ENCODE measurements at places on chromosomes 7 and 10. TPM values are rescaled to one million over a fixed set of nuclear protein-coding genes. Genes with fewer than 3 reads are reported as not detected.
A peak's percentile ranks its signal among the peaks of the same experiment; 100 is the strongest.

Gene SLC26A5
- total RNA-seq = not detected

Gene GSTO2
- 1.9 TPM for total RNA-seq

Gene DHTKD1
- 19.5 TPM for total RNA-seq

Gene ZDHHC4
- total RNA-seq = 33.2 TPM

GRCh38 chr10:86698207-86698940 is 30.1 kb downstream of the LDB3 start:
- H3K27me3 ChIP-seq = no peaks in the 10 kb centered on the region
- H3K27ac ChIP-seq = no peak overlapping the region
- H3K36me3 ChIP-seq = no peaks in the 10 kb centered on the region
- H3K4me3 ChIP-seq = no peak overlapping the region

DNA sequence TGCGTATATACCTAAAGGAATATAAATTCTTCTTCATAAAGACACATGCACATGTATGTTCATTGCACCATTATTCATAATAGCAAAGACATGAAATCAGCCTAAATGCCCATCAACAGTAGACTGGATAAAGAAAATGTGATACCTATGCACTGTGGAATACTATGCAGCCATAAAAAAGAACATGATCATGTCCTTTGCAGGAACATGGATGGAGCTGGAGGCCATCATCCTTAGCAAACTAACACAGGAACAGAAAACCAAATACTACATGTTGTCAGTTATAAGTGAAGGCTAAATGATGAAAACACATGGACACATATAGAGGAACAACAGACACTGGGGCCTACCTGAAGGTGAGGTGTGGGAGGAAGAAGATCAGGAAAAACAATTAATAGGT is 48.7 kb downstream of the GPR37 start:
- H3K27me3 ChIP-seq = no peaks in the 10 kb centered on the region
- H3K4me1 ChIP-seq = no peaks in the 10 kb centered on the region
- no peak overlapping the region for H3K4me3 ChIP-seq
- no peak for DNase-seq
- H3K36me3 ChIP-seq = no peaks in the 10 kb centered on the region
- no peak overlapping the region for H3K27ac ChIP-seq

DNA sequence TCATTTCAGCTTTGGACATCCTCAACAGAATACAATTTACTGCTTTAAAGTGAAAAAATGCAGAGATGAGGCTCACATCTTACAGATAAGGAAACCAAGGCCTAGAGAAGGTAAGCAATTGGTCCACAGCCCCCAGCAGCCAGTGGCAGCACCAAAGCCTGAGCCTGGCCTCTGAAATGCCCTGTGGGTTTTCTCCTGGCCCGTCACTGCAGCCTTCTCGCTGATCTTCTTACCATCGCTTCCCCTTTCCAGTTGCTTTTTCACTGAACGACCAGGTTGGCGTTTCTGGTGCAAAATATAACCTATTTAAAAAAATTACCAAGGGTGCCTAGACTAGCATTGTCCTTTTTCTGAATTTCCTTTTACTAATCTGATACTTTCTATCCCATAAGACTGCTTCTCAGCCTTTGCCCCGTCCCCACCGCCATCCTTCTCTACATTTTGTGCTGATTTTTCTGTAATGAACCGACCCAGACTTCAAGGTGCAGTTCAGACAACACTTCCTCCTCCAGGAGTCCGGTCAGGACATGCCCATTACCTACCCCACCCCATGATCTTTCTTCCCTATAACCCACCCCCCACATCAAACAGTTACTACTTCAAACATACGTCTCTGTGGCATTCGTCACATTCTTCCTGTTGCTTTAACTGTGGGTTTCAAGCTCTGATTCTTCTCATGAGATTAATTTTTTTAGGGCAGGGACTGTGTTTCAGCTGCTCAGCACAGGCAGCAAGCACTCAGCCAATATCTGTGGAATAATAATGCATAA is 289.4 kb downstream of the DNAJB6 start:
- no peak for DNase-seq
- H3K4me1 ChIP-seq = no peaks in the 10 kb centered on the region
- H3K4me3 ChIP-seq = no peak overlapping the region
- H3K36me3 ChIP-seq = no peaks in the 10 kb centered on the region
- H3K27ac ChIP-seq = no peak overlapping the region

DNA sequence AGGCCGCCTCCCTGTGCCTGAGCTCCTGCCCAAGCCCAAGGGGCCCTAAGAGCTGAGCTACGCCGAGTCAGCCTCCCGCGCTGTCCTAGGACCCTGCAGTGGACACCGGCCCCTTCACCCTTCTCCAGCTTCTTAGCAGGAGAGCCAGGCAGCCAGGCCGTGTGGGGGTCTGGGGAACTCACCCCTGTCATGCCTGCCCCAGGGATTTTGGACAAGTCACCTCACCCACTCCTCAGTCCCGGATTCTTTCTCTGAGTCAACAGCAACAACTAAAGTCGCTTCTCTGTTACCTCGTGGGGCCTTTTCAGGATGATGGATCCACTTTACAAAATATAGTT is 79.3 kb downstream of the MKI67 start:
- H3K36me3 ChIP-seq = no peaks in the 10 kb centered on the region
- peaks cover 11% of the 10 kb centered on the region for H3K4me1 ChIP-seq
- H3K4me3 ChIP-seq = no peak overlapping the region
- no peaks in the 10 kb centered on the region for H3K27me3 ChIP-seq

- H3K4me3 ChIP-seq = no peak overlapping the region
- no peaks in the 10 kb centered on the region for H3K36me3 ChIP-seq
- no peak overlapping the region for H3K27ac ChIP-seq
- H3K4me1 ChIP-seq = no peaks in the 10 kb centered on the region
- no peak for DNase-seq
Observed at GRCh38 chr7:54904986-54905385, 113.8 kb upstream of the EGFR start.

- H3K4me3 ChIP-seq = no peak overlapping the region
- H3K27me3 ChIP-seq = no peaks in the 10 kb centered on the region
- no peak overlapping the region for H3K27ac ChIP-seq
Observed at GRCh38 chr7:75631711-75632110, 107.0 kb downstream of the HIP1 start.

DNA sequence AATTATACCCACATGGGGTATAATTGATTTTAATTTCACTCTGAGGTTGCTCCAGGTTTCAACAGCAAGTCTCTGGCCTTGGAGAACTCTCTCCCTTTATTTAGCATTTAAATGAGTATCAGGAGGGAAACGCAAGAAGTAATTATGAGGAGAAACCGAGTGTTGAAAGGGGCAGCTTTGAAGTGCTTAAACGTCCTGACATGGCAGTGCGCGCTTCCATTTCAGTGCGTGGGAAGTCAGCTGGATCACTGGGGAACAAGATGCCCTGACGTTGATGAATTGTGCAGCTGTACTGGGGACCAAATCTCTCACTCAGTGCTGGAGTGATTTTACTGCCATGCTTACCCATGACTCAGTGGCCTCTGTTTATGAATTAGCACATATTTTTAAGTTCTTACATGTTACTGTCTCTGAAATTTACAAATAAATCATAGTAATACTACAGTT is 106.0 kb upstream of the PRR15 start:
- H3K27ac ChIP-seq = no peak overlapping the region
- H3K36me3 ChIP-seq = no peaks in the 10 kb centered on the region
- H3K4me1 ChIP-seq = peaks cover 9% of the 10 kb centered on the region
- H3K4me3 ChIP-seq = no peak overlapping the region
- H3K27me3 ChIP-seq = peaks cover 3% of the 10 kb centered on the region

- H3K4me1 ChIP-seq = no peaks in the 10 kb centered on the region
- H3K4me3 ChIP-seq = no peak overlapping the region
- no peaks in the 10 kb centered on the region for H3K36me3 ChIP-seq
- H3K27ac ChIP-seq = no peak overlapping the region
Observed at GRCh38 chr7:52273685-52274610, 761.5 kb upstream of the POM121L12 start.

GRCh38 chr7:83055197-83055596 is 107.5 kb downstream of the PCLO start:
- no peak overlapping the region for H3K27ac ChIP-seq
- H3K27me3 ChIP-seq = no peaks in the 10 kb centered on the region
- H3K4me1 ChIP-seq = no peaks in the 10 kb centered on the region
- no peaks in the 10 kb centered on the region for H3K36me3 ChIP-seq
- H3K4me3 ChIP-seq = no peak overlapping the region

GRCh38 chr10:132675031-132675740 is 110.8 kb downstream of the NKX6-2 start:
- no peak for DNase-seq
- no peaks in the 10 kb centered on the region for H3K27me3 ChIP-seq
- H3K4me3 ChIP-seq = no peak overlapping the region
- H3K4me1 ChIP-seq = peaks cover 6% of the 10 kb centered on the region
- no peak overlapping the region for H3K27ac ChIP-seq

GRCh38 chr7:41956705-41957104 is 253.8 kb upstream of the INHBA start:
- no peak overlapping the region for H3K27ac ChIP-seq
- peaks cover 23% of the 10 kb centered on the region for H3K4me1 ChIP-seq
- no peak overlapping the region for H3K4me3 ChIP-seq
- DNase-seq = no peak

DNA sequence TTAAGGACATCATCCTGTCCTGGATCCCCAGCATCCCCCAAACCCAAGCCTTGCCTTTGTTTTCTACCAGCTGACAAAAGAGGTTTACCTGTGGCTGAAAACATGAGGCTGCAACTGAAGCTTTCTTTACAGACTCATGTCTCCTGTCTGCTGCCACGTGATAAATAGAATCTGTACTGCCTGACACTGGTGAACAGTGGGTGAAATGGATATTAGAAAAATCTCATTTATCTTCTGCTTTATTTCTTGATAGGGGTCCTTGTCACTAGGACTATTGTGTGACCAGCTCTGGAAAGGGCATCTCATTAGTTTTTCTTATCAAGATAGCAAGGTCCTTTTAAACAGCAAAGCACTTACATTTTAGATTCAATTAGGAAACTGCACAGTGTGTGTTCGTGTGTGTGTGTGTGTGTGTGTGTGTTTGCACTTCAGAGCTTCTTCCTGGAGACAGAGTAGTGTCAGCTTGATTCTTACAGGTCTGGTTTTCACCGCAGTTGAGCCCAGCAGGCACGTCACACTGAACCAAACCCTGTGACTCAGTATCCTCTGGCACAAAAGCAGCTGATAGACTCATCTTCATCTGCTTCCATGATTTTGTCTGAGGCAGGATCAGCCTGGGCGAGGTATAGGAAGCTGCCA is 373.5 kb upstream of the CELF2 start:
- no peaks in the 10 kb centered on the region for H3K4me1 ChIP-seq
- H3K36me3 ChIP-seq = no peaks in the 10 kb centered on the region
- H3K27ac ChIP-seq = no peak overlapping the region
- DNase-seq = peak; percentile 32
- no peak overlapping the region for H3K4me3 ChIP-seq
- H3K27me3 ChIP-seq = no peaks in the 10 kb centered on the region

DNA sequence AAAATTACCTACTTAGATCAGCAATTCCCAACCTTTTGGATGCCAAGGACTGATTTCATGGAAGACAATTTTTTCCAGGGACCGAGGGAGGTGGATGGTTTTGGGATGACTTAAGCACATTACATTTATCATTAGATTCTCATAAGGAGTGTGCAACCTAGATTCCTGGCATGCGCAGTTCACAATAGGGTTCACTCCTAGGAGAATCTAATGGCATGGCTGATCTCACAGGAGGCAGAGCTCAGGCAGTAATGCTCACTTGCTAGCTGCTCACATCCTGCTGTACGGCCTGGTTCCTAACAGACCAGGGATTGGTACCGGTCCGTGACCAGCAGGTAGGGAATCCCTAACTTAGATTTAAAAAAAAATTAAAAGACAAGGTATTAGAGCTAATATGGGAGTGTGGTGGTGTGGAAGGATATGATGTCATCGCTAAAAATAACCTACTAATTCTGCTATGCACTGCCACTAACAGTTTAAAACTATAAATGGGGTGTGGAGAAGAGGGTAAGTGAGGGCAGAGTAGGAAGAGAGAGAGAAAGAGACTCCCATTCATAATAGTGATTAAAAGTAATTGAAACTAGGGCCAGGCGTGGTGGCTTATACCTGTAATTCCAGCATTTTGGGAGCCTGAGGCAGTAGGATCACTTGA is 282.7 kb downstream of the BAMBI start:
- H3K36me3 ChIP-seq = no peaks in the 10 kb centered on the region
- H3K4me3 ChIP-seq = no peak overlapping the region
- no peak for DNase-seq

DNA sequence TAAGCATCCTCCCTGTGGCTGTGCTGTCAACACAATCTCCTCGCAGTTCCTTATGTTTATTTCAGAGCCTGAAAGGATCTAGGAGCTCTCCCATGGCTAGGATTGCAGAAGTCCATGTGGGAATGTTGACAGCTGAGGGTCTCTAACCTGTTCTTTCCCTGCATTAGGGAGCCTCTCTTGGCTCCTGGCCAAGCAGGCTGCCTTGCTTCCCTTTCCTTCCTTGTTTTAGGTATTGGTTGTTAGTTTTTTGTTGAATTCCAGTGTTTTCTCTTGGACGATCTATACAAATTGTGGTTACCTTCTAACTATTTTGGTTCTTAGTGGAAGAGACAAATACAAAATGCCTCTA is 171.8 kb downstream of the MLLT10 start:
- peaks cover 4% of the 10 kb centered on the region for H3K36me3 ChIP-seq
- no peaks in the 10 kb centered on the region for H3K27me3 ChIP-seq
- no peak for DNase-seq
- H3K4me3 ChIP-seq = no peak overlapping the region
- H3K27ac ChIP-seq = no peak overlapping the region

- H3K27ac ChIP-seq = peak overlapping the region; percentile 10
- DNase-seq = peak; percentile 18
- no peaks in the 10 kb centered on the region for H3K36me3 ChIP-seq
- no peaks in the 10 kb centered on the region for H3K27me3 ChIP-seq
- peak overlapping the region; percentile 77 for H3K4me3 ChIP-seq
Observed at GRCh38 chr7:7970531-7971307, 2.1 kb downstream of the GLCCI1 start.

DNA sequence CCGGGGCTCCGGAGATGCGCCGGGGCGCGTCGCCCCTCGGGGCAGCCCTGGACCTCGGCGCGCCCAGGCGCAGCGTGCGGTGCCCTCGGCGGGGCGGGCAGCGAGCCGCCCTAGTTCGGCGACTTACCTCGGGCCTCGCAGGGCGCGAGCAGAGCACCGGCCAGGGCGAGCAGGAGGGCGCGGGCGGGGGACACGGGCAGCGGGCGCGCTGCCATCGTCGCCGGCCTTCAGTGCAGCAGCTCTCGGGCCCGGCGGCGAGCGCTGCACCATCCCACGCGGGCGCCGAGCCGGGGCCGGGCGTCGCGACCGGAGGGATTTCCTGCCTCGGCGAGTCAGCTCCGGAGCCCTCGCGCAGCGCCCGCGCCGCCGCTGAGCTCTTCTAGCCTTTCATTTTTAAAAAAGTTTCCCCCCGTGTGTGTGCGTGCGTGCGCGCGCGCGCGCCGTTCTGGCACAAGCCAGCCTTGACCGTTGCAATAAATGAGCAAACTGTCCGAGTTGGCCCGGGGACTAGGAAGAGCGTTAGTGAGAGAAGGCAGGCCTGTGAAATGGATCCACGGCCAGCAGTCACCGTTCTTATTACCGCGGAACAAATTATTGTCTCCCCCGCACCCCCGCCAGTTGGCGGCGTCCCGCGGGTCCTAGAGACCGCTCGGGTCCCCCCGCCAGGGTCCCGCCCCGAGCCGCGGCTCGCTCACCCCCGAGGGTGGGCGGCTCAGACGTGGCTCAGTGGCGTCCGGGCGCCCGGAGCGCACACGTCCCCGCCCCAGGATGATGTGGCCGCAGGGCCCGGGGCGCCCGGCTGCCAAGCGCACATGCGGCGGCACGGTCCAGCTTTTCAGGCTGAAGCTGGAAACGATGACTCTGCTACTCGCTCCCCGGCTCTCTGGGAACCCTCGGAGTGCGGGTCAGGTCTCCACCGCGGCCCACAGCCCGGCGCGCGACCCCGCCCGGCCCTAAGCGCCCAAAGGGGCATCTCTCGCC is at the start of gene ADAM12:
ADAM12 (minus strand) TSS at position 547 of the 981 bp plus-strand sequence; CDS start at position 215, 332 bp downstream.
- peak within 1 kb of the TSS; percentile 96 for H3K27ac ChIP-seq
- no peaks in the 10 kb centered on the region for H3K27me3 ChIP-seq
- H3K4me3 ChIP-seq = peak within 1 kb of the TSS; percentile 81
- H3K36me3 ChIP-seq = no peaks in the 10 kb centered on the region
- H3K4me1 ChIP-seq = peaks cover 38% of the 10 kb centered on the region
- DNase-seq = peak; percentile 71

Data from astrocyte (in vitro differentiated cells and primary cell).